ENCODE measurements at places on chromosomes 7 and 10.

GRCh38 chr10:60916025-60916424 is 28.0 kb downstream of the RHOBTB1 start:
- DNase-seq, result no peak

DNA sequence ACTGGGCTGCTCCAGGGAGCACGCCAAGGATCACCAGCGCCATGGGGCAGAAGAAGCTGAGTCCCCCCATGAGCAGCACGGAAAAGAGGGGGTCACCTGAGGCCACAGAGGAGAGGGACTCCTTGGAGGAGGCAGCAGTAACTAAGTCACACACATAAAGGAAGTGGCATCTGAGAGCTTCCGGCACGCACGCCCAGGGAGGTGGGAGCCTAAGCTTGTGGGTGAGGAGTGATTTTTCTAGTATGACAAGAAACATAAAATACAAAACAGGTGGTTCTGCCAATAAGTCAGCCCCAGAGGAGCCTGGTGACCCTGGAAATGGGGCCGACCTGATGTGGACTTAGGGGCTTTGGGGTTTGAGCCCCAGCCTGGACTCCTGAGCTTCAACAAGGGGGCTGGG is 60.8 kb downstream of the CARD11 start:
- DNase-seq, result peak; percentile 54

- peak; percentile 23 for DNase-seq
These were observed 266.5 kb upstream of the MKLN1 start for GRCh38 chr7:131061158-131061557.

GRCh38 chr10:388661-389045 is 253.4 kb downstream of the ZMYND11 start:
- no peak for DNase-seq

GRCh38 chr7:108480311-108480710 is 24.1 kb upstream of the NRCAM start:
- DNase-seq, result no peak

All from CD4-positive, alpha-beta T cell treated with Interleukin-15 for 4 hours (primary cell).